ENCODE measurements at places on chromosomes 2 and 18. TPM values are rescaled to one million over a fixed set of nuclear protein-coding genes. Genes with fewer than 3 reads are reported as not detected.

- no peak for DNase-seq
Measured at GRCh38 chr2:230891064-230891463, 26.3 kb downstream of the ITM2C start.

Gene TEX44
- not detected for total RNA-seq

Gene FIGN
- not detected for total RNA-seq

DNA sequence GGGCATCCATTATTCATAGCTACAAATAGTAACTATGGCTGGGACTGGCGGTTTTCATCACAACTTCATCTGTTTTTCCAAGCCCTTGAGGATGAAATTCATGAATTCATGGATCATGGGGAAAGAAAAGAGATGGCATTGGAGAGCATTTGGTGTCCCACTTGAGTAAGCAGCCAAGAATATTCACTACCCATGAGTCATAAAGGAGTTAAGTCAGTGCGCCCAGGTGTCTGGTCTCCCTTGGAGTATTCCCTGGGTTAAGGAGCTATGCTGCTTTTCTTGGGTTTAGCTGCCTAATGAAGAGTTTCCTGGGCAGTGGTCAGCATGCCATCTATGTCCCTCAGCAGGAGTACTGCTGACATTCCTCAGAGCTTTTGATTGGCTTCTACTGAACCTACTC lies 21.3 kb upstream of the LDAH start:
- DNase-seq, result no peak

GRCh38 chr2:236086403-236086970 lies 81.7 kb downstream of the GBX2 start:
- DNase-seq, result no peak

Gene LYG2
- total RNA-seq, result not detected

Gene HOXD13
- not detected for total RNA-seq

Gene ZAP70
- total RNA-seq, result 406 TPM

Gene CD8A
- total RNA-seq, result 0.70 TPM

- no peak for DNase-seq
Measured at GRCh38 chr2:68659081-68659480, 15.7 kb downstream of the PROKR1 start.

DNA sequence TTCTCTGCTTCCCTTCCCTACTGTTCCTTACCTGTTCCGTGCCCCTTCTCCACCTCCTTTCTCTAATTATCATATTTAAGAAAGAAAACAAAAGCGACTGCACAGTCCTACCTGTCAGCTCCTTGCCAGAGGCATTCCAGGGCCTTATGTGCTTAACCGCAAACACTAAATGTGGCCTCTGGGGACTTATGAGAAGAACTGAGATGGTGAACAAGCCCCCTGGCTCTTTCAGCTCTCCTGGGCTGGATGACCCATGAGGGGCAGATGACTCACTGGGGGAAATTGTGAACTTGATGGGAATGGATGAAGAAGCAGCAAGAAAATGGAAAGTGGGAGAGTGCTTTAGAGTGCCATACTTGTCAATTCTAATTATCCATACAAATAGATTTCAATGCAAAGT lies 106.3 kb upstream of the LYPD1 start:
- DNase-seq, result no peak

- no peak for DNase-seq
Measured at GRCh38 chr2:197500503-197501131, 438 bp downstream of the HSPE1 start.

Gene MLPH
- total RNA-seq, result not detected

Gene CFAP65
- not detected for total RNA-seq

Gene CGREF1
- total RNA-seq, result not detected

Gene DUSP2
- total RNA-seq, result 240 TPM

GRCh38 chr2:18731666-18732065 lies 142.3 kb upstream of the NT5C1B start:
- DNase-seq, result no peak

GRCh38 chr2:52423111-52423510 lies 1344.5 kb upstream of the CHAC2 start:
- no peak for DNase-seq

GRCh38 chr2:142130111-142131009 lies 456 bp downstream of the LRP1B start:
- no peak for DNase-seq

Gene GFPT1
- 18.7 TPM for total RNA-seq

DNA sequence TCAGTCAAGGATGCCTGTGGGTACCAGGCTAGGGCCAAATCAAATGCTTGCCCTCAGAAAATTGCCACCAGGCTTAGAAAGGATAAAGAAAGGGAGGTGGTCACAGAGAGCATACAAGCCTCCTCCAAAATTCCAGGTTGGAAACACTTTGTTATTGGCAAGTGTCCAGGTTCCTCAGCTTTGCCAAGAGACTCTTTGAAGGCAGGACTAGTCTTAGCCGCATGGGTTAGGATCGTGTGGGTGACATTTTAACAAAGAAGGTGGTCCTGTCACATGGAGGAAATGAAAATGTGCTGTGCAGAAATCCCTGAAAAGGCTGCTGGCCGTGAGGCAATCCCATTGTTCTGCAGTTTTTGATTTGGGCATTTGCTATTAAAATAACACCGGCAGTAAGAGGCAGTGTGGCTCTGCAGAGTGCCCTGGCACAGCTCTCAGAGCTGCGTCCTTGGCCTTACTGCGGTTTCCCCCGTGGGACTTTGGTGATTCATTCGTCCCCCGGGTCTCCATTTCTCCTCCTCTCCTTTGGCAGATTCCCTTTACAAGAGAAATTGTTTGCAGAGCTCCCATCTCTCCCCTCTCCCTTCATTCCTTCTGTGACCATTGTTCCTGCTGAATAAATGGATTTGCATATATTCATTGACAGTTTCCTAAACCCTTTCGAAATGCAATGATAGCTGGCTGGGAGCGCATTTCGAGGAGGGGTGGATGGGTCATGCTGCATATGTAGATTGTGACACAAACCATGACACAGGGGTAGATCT lies 187.3 kb downstream of the VAPA start:
- DNase-seq, result no peak
